Activated naive CD8-positive, alpha-beta T cell treated with anti-CD3 and anti-CD28 coated beads, Interleukin-2, amount 50 U/mL, for 24 hours (primary cell): ENCODE measurements at places on chromosomes 7 and 10.
A peak's percentile ranks its signal among the peaks of the same experiment; 100 is the strongest.

DNA sequence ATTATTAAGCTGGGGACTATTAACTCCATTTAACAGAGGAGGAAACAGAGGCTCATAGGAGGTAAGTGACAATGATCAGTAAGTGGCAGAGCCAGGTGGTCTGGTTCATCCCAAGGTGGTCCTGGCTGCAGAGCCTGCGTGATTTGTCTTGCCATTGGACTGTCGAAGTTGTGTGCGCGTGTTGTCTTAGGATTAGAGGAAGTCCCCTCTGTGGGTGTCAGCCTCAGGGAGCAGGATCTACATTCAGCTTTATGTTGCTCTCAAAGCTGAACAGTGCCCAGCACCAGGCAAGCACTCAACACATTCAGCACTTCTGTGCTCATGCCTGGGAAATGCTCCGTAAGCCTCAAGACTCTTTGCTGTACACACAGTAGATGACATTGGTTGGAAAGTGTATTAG is 139.5 kb downstream of the HERPUD2 start:
- H3K4me1 ChIP-seq: no peaks in the 10 kb centered on the region
- H3K27me3 ChIP-seq: peaks cover 2% of the 10 kb centered on the region
- no peak overlapping the region for H3K4me3 ChIP-seq
- H3K36me3 ChIP-seq: no peaks in the 10 kb centered on the region

- DNase-seq: no peak
- peaks cover 12% of the 10 kb centered on the region for H3K4me1 ChIP-seq
- peaks cover 46% of the 10 kb centered on the region for H3K27me3 ChIP-seq
- H3K4me3 ChIP-seq: no peak overlapping the region
Observed at GRCh38 chr7:2691011-2691707, 3.2 kb downstream of the AMZ1 start.

DNA sequence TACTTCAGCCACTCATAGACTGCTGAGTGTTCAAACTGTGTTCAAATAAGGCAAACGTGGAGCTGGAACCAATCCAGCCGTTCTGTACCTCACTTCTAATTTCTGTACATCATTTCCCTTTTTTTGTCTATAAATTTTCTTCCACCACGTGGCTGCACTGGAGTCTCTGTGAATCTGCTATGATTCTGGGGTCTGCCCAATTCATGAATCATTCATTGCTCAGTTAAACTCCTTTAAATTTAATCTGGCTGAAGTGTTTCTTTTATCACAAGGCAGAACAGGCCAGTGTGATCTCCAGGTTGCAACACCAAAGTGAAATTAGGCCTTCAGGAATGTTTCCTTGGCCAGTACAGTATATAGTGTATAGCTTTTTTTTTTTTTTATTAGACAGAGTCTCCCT is 53.5 kb downstream of the DNAJC12 start:
- H3K27ac ChIP-seq: peak overlapping the region; percentile 72
- peaks cover 2% of the 10 kb centered on the region for H3K27me3 ChIP-seq
- H3K4me3 ChIP-seq: no peak overlapping the region
- DNase-seq: no peak
- peaks cover 40% of the 10 kb centered on the region for H3K4me1 ChIP-seq
- no peaks in the 10 kb centered on the region for H3K36me3 ChIP-seq

GRCh38 chr7:87001214-87001613 is 58.2 kb downstream of the ELAPOR2 start:
- H3K27ac ChIP-seq: no peak overlapping the region
- H3K27me3 ChIP-seq: no peaks in the 10 kb centered on the region
- no peaks in the 10 kb centered on the region for H3K36me3 ChIP-seq
- H3K4me1 ChIP-seq: peaks cover 8% of the 10 kb centered on the region

GRCh38 chr7:70384024-70384423 is 747.9 kb upstream of the GALNT17 start:
- DNase-seq: no peak
- H3K27ac ChIP-seq: no peak overlapping the region
- H3K36me3 ChIP-seq: no peaks in the 10 kb centered on the region
- no peak overlapping the region for H3K4me3 ChIP-seq

- no peak overlapping the region for H3K27ac ChIP-seq
- no peaks in the 10 kb centered on the region for H3K36me3 ChIP-seq
- H3K27me3 ChIP-seq: no peaks in the 10 kb centered on the region
- no peaks in the 10 kb centered on the region for H3K4me1 ChIP-seq
- H3K4me3 ChIP-seq: no peak overlapping the region
Observed at GRCh38 chr7:70940597-70940996, 191.3 kb upstream of the GALNT17 start.

DNA sequence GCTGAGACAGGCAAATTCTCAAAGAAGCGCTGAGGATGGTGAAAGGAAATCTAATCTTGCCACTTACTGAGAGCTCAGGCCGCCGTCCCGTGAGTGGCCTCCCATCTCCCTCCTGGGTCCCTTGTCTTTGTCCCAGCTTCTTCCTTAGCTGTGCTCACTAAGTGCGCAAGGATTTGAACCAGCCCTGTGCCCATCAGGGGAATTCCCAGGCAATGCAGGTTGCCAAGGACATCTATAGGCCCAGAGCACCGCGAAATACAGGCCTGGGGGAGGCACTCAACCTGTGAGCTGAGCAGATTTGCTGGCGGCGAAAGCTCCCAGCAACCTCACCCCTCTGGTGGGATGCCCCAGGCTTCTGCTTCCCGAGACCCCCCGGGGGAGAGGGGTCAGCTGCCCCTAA is 64.8 kb downstream of the OAT start:
- DNase-seq: no peak
- H3K4me1 ChIP-seq: peaks cover 7% of the 10 kb centered on the region
- H3K36me3 ChIP-seq: no peaks in the 10 kb centered on the region
- H3K27ac ChIP-seq: no peak overlapping the region
- peak overlapping the region; percentile 11 for H3K4me3 ChIP-seq
- H3K27me3 ChIP-seq: no peaks in the 10 kb centered on the region

GRCh38 chr10:3832022-3832786 is 47.2 kb upstream of the KLF6 start:
- H3K4me3 ChIP-seq: no peak overlapping the region
- no peak for DNase-seq
- no peaks in the 10 kb centered on the region for H3K27me3 ChIP-seq
- peaks cover 70% of the 10 kb centered on the region for H3K4me1 ChIP-seq
- no peaks in the 10 kb centered on the region for H3K36me3 ChIP-seq
- peak overlapping the region; percentile 8 for H3K27ac ChIP-seq

- peak overlapping the region; percentile 13 for H3K27ac ChIP-seq
- H3K4me1 ChIP-seq: peaks cover 4% of the 10 kb centered on the region
- H3K27me3 ChIP-seq: no peaks in the 10 kb centered on the region
- no peak overlapping the region for H3K4me3 ChIP-seq
- no peak for DNase-seq
Observed at GRCh38 chr7:77913977-77914607, 115.5 kb downstream of the PHTF2 start.

- DNase-seq: no peak
- H3K27ac ChIP-seq: no peak overlapping the region
- H3K4me3 ChIP-seq: no peak overlapping the region
- peaks cover 12% of the 10 kb centered on the region for H3K36me3 ChIP-seq
- no peaks in the 10 kb centered on the region for H3K4me1 ChIP-seq
Observed at GRCh38 chr7:27560706-27561235, 101.9 kb downstream of the HIBADH start.

DNA sequence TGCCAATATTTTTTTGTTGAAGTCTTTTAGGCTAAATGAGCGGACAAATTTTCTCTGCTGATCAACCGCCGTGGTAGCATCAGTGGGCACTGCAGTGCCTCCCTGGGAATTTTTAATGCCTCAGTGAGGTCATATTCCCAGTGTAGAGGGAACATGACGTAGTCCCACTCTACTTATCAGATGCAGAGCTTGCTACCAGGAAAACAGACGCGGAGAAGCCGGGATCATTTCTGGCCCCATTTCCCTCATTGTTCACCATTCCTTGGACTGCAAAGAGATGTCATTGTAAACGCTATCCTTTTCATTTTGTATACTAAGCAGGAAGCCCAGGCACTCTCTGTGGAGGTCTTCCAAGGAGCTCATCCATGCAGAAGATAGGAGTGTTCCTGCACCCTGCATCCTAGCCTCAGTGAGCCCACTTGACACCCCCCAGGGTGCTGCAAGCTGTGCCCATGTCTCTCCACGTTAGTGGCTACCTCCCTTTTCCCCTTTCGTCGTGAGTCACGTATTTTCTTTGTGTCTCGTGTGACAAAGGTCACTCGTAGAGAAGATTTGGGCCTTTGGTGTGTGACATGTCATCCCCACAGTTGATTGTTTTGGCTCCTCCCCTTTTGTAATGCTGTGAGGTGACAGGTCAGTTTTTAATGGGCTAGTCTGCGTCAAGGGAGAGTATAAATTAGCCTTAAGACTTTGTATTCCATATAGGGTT is 145.5 kb downstream of the TCF7L2 start:
- H3K36me3 ChIP-seq: peaks cover 10% of the 10 kb centered on the region
- peaks cover 29% of the 10 kb centered on the region for H3K4me1 ChIP-seq
- H3K27me3 ChIP-seq: no peaks in the 10 kb centered on the region
- H3K4me3 ChIP-seq: no peak overlapping the region
- H3K27ac ChIP-seq: no peak overlapping the region

DNA sequence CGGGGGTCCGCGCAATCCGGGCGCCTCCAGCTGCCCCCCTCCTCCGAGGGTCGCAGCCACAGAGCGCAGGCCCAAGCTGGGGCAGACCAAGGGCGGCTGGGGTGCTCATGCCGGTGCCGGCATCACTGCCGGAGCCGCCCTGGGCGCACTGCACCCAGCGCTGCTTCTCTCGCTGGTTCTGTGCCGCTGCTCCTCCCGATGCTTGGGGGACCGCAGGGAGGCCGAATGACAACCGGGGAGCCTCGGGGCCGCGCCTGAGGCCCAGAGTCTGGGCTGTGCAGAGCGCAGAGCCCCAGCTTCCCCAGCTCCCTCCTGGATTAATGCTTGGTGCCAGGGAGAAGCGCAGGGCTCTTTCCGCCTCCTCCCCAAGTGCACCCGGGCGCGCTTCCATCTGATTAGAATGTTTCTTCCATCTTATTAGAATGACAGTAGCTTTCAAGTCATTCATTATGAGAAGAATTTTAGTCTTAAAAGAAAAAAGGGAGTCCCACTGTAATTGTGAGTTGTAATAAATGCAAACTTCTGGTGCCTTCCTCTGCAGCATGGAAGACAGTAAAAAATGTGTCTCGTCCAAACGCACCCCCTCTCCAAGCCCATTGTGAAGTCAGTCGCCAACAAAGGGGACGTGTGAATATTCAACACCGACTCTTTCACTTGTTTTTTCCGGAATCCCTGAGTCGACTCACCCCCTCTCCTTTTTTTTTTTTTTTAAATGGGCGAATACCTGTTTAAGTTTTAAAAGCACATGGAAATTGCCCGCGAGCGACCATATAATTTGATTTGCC is 19.5 kb upstream of the PTF1A start:
- no peak for DNase-seq
- H3K4me1 ChIP-seq: peaks cover 3% of the 10 kb centered on the region

DNA sequence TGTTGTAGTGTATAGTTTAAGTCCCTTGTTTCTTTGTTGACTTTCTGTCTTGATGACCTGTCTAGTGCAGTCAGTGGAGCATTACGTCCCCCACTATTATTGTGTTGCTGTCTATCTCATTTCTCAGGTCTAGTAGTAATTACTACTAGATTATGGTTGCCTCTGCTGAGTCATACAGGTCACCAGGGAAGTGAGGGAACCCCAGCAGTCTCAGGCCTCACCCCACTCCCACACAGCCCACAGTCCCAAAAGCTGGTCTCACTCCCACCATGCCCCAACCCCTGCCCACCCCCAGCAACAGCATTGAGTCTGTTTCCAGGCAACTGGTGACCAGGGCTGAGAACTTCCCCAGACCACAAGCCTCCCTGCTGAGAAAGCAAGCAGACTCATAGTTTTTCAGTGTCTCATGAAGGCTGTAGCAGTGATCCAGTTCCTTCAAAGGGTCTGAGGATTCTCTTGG is 88.0 kb downstream of the PLXDC2 start:
- no peak for DNase-seq
- H3K4me3 ChIP-seq: no peak overlapping the region

GRCh38 chr7:41889040-41889439 is 186.2 kb upstream of the INHBA start:
- no peak for DNase-seq
- H3K27me3 ChIP-seq: peaks cover 6% of the 10 kb centered on the region
- H3K4me3 ChIP-seq: peak overlapping the region; percentile 47
- H3K36me3 ChIP-seq: no peaks in the 10 kb centered on the region

GRCh38 chr7:129835569-129835968 is 117.2 kb downstream of the UBE2H start:
- H3K27me3 ChIP-seq: no peaks in the 10 kb centered on the region
- no peak overlapping the region for H3K27ac ChIP-seq
- no peaks in the 10 kb centered on the region for H3K36me3 ChIP-seq
